ENCODE measurements at places on chromosomes 12 and 14. TPM values are rescaled to one million over a fixed set of nuclear protein-coding genes. Genes with fewer than 3 reads are reported as not detected.

Gene ASCL1
- total RNA-seq: not detected

Gene LMO3
- 10.9 TPM for total RNA-seq

Gene OVCH1
- not detected for total RNA-seq

Gene CD63
- total RNA-seq: 551 TPM

Gene TAS2R42
- not detected for total RNA-seq

Gene NTS
- total RNA-seq: not detected

Gene SERPINA10
- total RNA-seq: not detected

Gene SLC24A4
- under 0.01 TPM for total RNA-seq

Gene SERPINA12
- not detected for total RNA-seq

Gene WDR20
- 16.7 TPM for total RNA-seq

Gene R3HDM2
- 19.6 TPM for total RNA-seq

Gene TAS2R50
- 0.23 TPM for total RNA-seq

Gene C1RL
- 16.6 TPM for total RNA-seq

Gene RNASE7
- total RNA-seq: 2.2 TPM

Gene AMHR2
- total RNA-seq: not detected

Gene OR4E2
- not detected for total RNA-seq
